MCF 10A (cell line): ENCODE measurements at places on chromosomes 16 and 17. TPM values are rescaled to one million over a fixed set of nuclear protein-coding genes. Genes with fewer than 3 reads are reported as not detected.

TMIGD1 gene
- total RNA-seq, result not detected in 2 replicates

SSTR5 gene
- not detected in 2 replicates for total RNA-seq

PRPSAP2 gene
- total RNA-seq, result 33.6 and 35.8 TPM in 2 replicates

- DNase-seq, result no peak
Measured at GRCh38 chr17:57337390-57337789, 81.1 kb downstream of the MSI2 start.

GRCh38 chr16:69166946-69167930 lies 19.7 kb upstream of the SNTB2 start:
- DNase-seq, result no peak

DNA sequence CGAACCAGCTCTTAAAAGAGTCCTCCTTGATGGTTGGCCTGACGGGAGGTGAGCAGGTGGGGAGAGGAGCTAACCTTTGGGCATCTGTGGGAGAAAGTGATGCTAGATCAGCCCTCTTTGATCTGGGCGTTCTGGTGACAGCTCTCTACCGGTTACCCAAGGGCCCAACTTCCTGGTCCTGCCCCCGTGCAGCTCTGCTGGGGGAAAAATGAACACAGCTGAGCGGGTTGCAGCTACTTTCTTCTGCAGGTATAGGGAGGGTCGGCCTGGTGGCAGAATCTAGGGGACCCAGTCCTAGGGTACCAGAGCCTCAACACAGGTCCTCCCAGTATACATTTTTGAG lies 2.9 kb downstream of the SHISA9 start:
- DNase-seq, result no peak
